ENCODE measurements at places on chromosomes 4 and X.

GRCh38 chr4:180052629-180053028 lies 2190.6 kb upstream of the TENM3 start:
- DNase-seq, result no peak
- H3K4me3 ChIP-seq, result no peak overlapping the region
- H3K4me1 ChIP-seq, result no peaks in the 10 kb centered on the region
- H3K27ac ChIP-seq, result no peak overlapping the region
- peaks cover 12% of the 10 kb centered on the region for H3K27me3 ChIP-seq

DNA sequence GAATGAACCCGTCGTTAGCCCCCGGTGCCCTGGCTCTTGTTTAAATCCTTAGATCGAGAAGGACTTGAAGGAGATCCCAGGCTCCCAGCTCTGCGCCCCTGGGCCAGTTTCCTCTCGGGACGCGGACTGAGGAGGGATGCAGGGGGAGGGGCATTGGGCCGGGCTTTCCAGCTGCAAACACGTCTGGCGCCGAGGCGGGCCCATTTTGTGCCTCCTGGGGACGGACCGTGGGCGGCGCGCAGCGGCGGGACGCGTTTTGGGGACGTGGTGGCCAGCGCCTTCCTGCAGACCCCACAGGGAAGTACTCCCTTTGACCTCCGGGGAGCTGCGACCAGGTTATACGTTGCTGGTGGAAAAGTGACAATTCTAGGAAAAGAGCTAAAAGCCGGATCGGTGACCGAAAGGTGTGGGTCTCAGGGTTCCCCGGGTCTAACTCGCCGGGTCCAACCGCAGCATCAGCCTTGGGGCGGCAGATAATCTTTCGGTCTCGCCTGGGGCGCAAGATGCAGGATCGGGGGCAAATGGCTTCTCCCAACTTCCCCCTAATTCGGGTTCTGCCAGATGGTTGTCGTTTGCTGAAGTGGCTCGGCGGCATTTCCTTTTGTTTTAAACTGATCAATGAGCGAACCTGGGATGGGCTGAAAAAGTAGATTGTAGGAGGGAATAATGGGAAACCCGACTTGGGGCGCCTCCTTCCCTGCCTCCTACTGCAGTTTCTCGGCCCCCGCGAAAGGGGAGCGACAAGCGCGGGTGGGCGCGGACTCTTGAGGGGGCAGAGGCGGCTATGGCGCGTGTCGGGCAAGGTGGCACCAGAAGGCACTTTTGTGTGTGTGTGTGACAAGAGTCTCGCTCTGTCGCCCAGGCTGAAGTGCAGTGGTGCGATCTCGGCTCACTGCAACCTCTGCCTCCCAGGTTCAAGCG lies 2.9 kb downstream of the PDGFRA start:
- no peak overlapping the region for H3K4me3 ChIP-seq
- no peaks in the 10 kb centered on the region for H3K27me3 ChIP-seq
- H3K4me1 ChIP-seq, result no peaks in the 10 kb centered on the region
- H3K36me3 ChIP-seq, result no peaks in the 10 kb centered on the region
- DNase-seq, result no peak

- no peaks in the 10 kb centered on the region for H3K36me3 ChIP-seq
- no peaks in the 10 kb centered on the region for H3K4me1 ChIP-seq
- no peaks in the 10 kb centered on the region for H3K27me3 ChIP-seq
- no peak for DNase-seq
These were observed 116.0 kb upstream of the ETNPPL start for GRCh38 chr4:108878806-108879205.

DNA sequence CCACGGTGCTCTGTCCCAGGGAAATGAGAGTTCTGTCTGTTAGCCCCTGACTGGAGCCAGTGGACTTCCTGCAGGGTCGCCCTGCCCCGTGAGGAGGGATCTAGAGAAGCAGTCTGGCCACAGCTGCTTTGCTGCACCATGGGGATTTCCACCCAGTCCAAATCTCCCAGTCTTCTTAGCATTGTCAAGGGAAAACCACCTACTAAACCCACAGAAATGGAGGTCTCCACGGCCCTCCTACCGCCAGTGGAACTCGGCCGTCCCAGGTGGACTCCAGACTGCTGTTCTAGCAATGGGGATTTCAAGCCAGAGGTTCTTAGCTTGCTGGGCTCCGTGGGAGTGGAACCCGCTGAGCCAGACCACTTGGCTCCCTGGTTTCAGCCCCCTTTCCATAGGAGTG lies 133.3 kb upstream of the PCDH7 start:
- no peaks in the 10 kb centered on the region for H3K36me3 ChIP-seq
- H3K27me3 ChIP-seq, result no peaks in the 10 kb centered on the region
- no peaks in the 10 kb centered on the region for H3K4me1 ChIP-seq
- H3K4me3 ChIP-seq, result no peak overlapping the region

DNA sequence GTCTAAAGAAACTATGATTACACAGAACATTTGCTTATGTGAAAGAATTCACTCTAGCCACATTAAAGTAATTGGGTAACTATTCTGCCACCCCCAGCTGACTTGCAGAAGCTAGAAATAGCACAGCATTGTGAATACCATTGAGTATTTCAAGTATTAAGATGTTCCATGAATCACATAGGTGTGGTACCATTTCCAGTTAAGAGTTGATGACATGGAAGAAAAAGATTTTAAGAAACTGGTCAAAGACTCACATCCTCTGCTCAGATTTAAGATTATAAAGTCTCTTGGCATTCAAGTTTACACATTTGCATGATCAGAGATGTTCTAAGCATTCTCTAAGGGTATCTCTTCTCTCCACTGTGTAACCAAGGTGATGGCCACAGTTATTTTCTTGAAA lies 287.5 kb downstream of the CAMK2D start:
- no peak overlapping the region for H3K4me3 ChIP-seq
- H3K4me1 ChIP-seq, result peaks cover 5% of the 10 kb centered on the region
- H3K36me3 ChIP-seq, result no peaks in the 10 kb centered on the region
- no peak for DNase-seq
- no peak overlapping the region for H3K27ac ChIP-seq
- no peaks in the 10 kb centered on the region for H3K27me3 ChIP-seq

GRCh38 chr4:88792821-88793220 lies 95.2 kb upstream of the NAP1L5 start:
- no peaks in the 10 kb centered on the region for H3K36me3 ChIP-seq
- H3K4me3 ChIP-seq, result no peak overlapping the region
- DNase-seq, result peak; percentile 36
- peaks cover 22% of the 10 kb centered on the region for H3K4me1 ChIP-seq
- H3K27me3 ChIP-seq, result no peaks in the 10 kb centered on the region
- H3K27ac ChIP-seq, result peak overlapping the region; percentile 73

DNA sequence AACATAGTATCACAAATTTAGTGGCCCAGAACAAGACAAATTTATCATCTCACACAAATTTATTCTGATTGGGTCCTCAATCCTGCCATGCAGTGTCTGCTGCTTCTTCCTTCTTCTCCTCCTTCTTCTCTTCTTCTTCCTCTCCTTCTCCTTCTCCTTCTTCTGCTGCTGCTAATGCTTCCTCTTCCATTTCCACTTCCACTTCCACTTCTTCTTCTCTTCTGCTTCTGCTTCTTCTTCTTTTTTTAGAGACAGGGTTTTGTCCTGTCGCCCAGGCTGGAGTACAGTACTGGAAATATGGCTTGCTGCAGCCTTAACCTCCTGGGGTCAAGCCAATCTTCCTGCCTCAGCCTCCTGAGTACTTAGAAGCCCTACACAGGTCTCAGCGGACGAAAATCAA lies 37.5 kb downstream of the FGFBP1 start:
- no peaks in the 10 kb centered on the region for H3K27me3 ChIP-seq
- no peak overlapping the region for H3K27ac ChIP-seq
- no peak for DNase-seq
- H3K36me3 ChIP-seq, result no peaks in the 10 kb centered on the region
- H3K4me3 ChIP-seq, result no peak overlapping the region

GRCh38 chrX:53244610-53245009 lies 19.6 kb upstream of the KDM5C start:
- no peak overlapping the region for H3K27ac ChIP-seq
- no peak overlapping the region for H3K4me3 ChIP-seq
- no peaks in the 10 kb centered on the region for H3K4me1 ChIP-seq

DNA sequence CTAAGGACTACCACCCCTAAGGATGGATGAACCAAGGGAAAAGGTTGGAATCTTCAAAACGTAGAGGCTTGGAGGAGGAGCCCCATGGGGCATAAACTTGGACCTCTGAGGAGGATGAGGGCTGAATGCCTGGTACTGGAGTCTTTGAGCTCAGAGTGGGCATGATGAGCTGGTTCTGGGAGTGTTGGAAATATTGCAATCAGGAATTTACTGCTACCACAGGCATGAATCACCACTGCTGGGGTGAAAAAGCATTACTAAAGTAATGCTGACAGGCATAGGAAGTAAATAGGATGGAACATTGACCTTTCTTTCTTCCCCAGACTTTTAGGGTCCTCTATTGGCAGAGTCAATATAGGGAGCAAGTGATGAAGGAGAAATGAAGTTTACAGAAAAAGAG lies 105.8 kb upstream of the RPS6KA3 start:
- H3K4me1 ChIP-seq, result peaks cover 36% of the 10 kb centered on the region
- no peak overlapping the region for H3K4me3 ChIP-seq
- no peak for DNase-seq
- no peaks in the 10 kb centered on the region for H3K36me3 ChIP-seq

DNA sequence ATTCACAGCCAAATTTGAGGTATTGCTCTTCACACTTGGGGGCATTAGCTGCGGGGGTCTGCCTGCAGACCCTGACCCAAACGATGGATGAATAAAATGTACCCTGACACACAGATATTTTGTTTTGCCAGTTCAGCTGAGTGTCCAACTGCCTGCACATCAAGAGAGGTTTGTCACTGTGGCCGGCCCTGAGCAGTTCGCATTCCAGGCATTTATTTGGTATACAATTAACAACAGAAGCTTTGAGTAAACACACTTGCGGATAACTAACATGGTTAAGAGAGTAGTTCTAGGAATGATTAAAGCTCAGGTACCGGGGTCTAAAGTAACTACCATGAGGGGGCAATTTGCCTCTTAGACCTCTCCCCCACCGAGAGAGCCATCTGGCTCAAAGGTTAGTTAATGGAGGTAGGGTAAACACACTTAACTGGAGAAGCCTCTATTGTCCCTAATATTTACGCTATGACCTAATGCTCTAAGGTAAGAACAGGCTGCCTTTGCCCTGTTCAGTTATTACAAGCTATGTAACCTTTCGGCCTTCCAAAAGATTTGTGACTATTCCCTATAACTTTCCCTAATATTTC lies 162.0 kb downstream of the SNCA start:
- no peak overlapping the region for H3K27ac ChIP-seq
- no peaks in the 10 kb centered on the region for H3K27me3 ChIP-seq
- H3K36me3 ChIP-seq, result no peaks in the 10 kb centered on the region
- no peaks in the 10 kb centered on the region for H3K4me1 ChIP-seq

GRCh38 chr4:124727331-124727890 lies 14.9 kb upstream of the ANKRD50 start:
- H3K4me1 ChIP-seq, result no peaks in the 10 kb centered on the region
- H3K4me3 ChIP-seq, result no peak overlapping the region
- DNase-seq, result no peak
- no peak overlapping the region for H3K27ac ChIP-seq

DNA sequence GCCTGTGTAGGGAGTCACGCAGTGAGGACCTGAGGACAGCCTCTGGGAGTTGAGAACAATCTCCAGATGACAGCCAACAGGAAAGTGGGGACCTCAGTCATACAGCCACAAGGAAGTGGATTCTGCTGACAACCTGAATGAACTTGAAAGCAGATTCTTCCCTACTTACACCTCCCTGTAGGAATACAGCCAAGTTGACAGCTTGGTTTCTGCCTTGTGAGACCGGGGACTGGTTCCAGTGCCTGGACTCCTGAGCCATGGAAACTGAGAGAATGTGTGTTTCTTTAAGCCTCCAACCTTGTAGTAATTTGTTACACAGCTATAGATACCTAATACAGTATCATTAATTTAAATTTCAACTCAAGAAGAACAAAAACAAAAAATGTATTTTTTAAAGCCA lies 107.5 kb downstream of the CNKSR2 start:
- no peaks in the 10 kb centered on the region for H3K4me1 ChIP-seq
- H3K36me3 ChIP-seq, result no peaks in the 10 kb centered on the region
- H3K27me3 ChIP-seq, result no peaks in the 10 kb centered on the region

DNA sequence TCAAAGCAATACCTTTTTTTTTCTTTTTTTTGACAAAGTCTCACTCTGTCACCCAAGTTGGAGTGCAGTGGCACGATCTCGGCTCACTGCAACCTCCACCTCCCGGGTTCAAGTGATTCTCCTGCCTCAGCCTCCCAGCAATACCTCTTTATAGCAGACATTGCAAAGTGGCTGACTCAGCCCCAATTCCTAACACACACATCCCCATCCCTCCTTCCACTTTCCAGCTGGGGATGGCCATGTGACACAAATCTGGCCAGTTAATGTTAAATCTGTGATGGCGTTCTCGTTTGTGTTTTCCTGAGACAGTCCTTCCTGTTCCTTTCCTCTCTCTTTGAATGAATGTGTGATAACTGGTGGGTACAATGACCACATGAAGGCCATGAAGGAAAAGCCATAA lies 276.2 kb upstream of the KLF3 start:
- H3K27ac ChIP-seq, result no peak overlapping the region
- H3K27me3 ChIP-seq, result no peaks in the 10 kb centered on the region
- DNase-seq, result no peak
- H3K36me3 ChIP-seq, result no peaks in the 10 kb centered on the region
- peaks cover 15% of the 10 kb centered on the region for H3K4me1 ChIP-seq

DNA sequence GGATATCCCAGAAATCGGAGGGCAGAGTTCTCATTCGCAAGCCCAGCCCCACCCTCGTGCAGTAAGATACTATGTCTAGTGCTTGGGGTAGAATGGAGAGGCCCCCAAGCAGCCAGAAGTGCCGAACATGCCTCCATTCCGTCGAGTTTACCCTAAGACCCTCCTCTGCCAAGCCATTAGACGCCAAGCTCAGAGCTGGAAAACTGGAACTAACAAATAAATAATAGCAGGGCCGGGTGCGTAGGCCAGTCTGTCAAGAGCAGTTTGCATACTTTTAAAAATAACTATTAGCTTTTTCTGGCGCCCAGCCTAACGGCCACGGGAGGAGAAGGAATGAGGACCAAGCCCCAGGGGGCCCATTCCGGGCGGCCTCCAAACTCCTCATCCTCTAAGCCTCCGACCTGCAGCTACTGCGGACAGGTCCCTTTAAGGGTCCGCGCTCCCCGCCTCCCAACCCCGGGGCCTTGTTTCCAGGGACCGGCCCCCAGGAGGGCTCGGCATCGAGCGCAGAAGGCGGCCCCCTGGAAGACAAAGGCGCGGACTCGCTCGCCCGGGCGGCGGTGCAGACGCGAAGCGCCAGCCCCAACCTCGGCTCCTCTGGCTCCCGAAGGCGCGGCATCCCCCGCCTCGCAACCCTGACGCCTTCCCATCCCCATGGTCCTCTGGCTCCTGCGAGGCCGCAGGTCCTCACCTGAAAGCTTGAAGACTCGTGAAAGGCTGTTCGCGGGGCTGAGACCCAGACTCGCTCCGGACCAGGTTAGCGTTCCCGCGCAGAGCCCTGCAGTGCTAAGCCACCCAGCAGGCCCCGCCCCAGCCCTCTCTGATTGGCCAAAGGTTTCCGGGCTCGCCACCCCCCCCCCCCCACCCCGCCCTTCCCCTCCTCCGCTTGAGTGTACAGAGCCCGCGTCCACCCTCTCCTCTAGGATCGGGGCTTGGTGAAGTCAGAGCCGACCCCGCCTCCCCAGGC lies at the start of gene TMSB15A:
Gene TMSB15A, minus strand, starts transcription at position 765 of the 967 bp plus-strand sequence.
- no peak for DNase-seq
- no peaks in the 10 kb centered on the region for H3K36me3 ChIP-seq
- no peaks in the 10 kb centered on the region for H3K27me3 ChIP-seq
- H3K4me1 ChIP-seq, result no peaks in the 10 kb centered on the region
- H3K4me3 ChIP-seq, result no peak within 1 kb of the TSS

All from PC-9 (cell line).